ENCODE measurements at places on chromosomes 3 and 15.

- DNase-seq, result no peak
These were observed 1.3 kb upstream of the LYSMD4 start for GRCh38 chr15:99734575-99734974.

GRCh38 chr15:56473017-56473416 is 8.1 kb upstream of the MNS1 start:
- no peak for DNase-seq

GRCh38 chr15:91861223-91861622 is 7.7 kb downstream of the SLCO3A1 start:
- DNase-seq, result no peak

GRCh38 chr3:30535525-30535924 is 70.9 kb upstream of the TGFBR2 start:
- no peak for DNase-seq

GRCh38 chr3:10289787-10290355 is 2.9 kb downstream of the GHRL start:
- no peak for DNase-seq

GRCh38 chr3:13308380-13308801 is 111.7 kb downstream of the NUP210 start:
- DNase-seq, result peak; percentile 38
